ENCODE measurements at places on chromosomes 2 and 18.

DNA sequence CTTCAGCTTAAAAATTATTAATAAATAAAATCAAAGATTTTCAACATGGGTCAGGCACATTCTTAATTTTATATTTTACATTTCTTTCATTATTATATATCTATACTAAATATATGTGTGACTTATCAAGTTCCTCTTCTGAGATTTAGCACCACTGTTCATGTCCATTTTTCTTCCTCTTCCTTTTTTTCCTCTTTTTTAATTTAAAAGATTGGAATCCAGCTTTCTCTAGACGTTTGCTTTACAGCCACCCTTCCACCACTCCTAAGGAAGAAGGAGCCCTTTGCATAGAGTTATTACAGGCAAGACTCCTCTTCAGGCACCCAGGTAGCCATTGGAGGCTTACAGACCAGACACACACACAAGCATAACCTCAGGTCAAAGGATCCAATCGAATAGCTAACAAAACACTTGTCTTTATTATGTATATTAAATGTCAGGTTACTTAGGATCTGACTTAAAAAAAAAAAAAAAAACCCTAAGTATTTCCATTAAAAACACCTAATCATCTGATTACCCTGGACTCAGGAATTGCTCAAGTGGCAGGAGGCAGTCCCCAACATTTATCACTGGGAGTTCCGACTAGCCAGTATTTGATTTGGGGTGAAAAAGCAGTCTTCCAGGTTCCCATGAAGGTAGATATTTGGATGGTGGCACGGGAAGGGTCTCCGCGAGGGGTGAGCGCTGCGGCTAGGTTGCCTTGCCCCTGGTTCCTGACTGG is 2.4 kb upstream of the ZEB2 start:
- DNase-seq = no peak

- DNase-seq = no peak
Measured at GRCh38 chr2:64137996-64138395, 6.2 kb downstream of the PELI1 start.

DNA sequence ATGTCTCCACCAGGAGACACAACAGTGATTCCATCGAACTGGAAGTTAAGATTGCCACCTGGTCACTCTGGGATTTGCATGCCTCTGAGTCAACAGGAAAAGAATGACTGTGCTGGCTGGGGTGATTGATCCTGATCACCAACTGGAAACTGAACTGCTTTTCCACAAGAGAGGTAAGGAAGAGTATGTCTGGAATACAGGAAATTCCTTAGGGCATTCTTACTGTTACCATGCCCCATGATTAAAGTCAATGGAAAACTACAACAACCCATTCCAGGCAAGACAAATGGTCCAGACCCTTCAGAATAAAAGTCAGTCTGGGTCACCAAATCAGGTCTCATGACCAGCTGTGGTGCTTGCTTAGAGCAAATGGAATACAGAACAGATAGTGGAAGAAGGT is 12.0 kb upstream of the DDX1 start:
- no peak for DNase-seq

DNA sequence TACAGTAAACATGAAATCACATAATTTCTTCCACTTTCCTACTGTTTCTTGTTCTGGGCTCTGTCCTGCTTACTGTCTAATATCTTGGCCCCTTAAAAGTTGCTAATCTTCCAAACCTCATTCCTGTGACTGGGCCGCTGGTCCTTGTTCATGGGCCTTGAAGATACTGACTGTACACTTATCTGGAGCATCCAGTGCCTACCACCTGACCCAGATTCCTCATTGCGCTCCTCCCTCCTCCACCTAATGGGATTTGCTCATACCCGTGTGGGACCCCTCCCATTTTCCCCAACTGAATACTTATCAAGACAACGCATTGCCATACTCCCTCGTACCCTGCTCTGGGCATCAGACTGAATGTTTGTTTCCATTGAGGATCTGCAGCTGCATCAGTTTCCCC is 6.1 kb upstream of the IL37 start:
- DNase-seq = no peak

DNA sequence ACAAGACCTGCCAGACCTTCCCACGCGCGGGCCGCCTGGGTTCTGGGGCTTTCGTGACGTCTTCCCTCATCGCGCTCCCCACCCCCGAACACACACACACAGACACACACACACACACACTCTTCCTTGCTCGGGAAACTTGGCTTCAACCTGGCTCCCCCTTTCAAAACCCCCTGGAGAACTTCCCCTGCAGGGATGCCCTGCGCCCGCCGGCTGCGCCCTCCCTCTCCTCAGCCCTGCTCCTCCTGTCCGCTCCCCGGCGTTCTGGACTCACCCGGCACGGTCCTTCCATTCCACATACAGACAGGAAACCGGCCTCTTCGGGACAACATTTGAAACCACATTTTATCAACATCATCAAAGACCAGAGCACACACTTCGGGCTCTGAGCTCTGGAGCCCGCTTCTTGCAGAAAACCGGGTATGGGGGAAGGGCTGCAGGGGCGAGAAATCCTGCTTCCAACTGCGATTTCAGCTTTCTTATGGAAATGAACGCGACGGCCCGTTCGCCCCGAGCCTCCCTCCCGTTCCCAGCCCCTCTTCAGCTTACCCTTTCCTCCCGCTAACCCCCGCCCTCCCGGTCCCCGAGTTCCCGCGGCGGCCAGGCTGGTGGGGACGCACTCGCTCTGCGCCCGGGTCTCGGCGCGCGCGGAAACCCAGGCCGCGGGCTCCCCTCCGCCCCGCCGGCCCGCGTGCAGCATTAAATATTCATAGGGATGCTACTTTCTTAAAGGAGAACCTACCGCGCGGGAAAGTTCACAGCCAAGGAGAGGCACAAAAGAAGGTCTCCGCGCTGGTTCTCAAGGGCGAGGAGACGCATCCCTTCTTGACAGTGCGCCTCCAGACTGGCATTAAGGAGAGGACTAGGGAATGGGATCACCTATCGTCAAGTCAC is 18.3 kb downstream of the POU3F3 start:
- DNase-seq = no peak

DNA sequence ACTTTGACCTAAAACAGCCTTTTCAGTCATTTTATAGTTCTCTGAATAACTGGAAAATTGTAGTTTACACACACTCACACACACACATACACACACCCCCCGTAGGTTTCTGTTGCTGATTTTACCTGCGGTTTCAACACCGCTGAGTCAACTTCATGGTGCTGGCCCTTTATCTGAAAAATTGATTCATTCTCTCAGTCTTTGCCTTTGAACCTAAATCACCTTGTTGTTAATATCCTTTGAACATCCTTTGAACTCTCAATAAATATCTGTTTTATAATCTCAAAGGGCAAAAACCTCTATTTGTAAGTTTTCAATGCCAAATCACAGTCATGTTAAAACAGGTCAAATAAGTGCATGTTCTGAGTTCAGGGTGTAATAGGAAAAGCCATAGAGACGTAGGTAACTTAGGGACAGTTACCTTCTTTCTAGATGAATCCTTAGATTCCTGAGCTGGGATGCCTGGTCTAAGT is 109.0 kb upstream of the BZW1 start:
- no peak for DNase-seq

DNA sequence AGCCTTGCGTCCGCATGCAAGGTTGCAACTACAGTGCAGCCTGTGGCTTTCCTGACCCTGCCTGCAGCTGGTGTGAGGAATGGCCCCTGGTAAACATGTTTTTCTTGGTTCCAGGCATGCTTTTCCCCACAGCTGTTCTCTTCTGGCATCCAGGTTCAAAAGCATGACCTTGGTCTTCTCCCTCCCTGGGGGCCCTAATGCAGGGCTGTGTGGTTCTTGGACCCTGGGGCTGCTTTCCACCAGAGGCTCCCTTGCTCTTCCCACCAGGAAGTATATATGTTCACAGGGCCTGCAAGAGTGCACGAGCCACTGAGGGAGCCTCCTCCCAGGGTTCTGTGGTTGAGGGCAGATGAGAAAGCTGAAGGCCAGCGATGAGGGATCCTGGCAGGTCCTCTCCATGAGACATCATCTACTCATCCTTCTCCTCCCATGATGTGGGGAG is 125.9 kb downstream of the BCL2L11 start:
- DNase-seq = no peak

DNA sequence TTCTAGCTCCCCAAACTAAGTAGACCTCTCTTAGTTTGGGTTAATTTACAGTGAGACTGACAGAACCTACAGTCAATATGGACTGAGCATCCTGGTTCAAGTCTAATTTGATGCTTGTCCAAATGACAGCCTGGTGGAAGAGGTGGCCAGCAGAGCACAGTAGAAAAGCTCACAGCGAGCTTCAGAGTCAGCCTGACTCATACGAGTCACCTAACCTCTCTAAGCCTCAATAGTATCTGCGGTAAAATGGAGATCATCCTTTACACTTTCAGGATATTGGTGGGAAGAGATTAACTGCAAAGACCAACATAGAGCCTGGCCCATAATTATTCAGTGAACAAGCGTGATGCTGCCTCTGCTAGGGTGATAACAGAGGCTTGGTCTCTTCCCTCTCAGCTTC is 54.5 kb downstream of the DOCK10 start:
- no peak for DNase-seq

GRCh38 chr18:67599277-67599676 is 82.8 kb upstream of the DSEL start:
- no peak for DNase-seq

DNA sequence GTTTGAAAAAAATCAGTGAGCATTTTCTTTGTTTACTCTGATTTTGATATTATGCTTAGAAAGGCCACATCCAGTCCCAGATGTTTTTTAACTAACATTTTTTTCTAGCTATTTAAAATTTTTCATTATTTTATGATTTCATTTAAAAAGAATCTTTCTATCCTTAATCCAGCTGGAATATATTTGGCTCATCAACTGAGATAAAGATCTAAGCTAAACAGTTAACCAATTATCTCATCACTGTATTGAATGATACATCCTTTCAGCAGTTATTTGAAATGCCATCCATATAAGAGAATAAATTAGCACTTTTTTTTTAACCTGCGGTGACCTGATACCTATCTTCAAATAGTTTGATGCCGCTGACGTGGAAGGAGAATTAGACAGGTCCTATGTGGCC is 245.5 kb upstream of the COPS8 start:
- no peak for DNase-seq

GRCh38 chr2:118510807-118511206 is 336.6 kb downstream of the EN1 start:
- DNase-seq = no peak

GRCh38 chr2:173271825-173272224 is 82.8 kb upstream of the CDCA7 start:
- no peak for DNase-seq

DNA sequence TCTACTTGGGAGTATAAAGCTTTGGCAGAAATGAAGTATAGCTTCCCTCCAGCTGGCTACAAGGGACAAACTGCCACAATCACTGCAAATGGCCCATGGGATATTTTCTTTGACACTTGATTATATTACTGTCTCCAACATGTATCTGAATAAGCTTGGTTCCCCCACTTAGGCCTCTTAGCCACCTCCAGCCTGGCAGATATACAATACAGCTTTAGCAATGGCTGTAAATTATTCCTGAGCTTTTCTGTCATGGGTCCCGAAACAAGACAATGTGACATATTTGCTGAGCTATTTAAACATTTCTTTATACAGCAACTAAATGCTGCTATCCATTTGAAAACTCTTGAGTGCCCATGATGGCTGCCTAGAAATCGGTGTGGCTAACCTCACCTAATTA is 406.2 kb downstream of the SUCLG1 start:
- DNase-seq = no peak

DNA sequence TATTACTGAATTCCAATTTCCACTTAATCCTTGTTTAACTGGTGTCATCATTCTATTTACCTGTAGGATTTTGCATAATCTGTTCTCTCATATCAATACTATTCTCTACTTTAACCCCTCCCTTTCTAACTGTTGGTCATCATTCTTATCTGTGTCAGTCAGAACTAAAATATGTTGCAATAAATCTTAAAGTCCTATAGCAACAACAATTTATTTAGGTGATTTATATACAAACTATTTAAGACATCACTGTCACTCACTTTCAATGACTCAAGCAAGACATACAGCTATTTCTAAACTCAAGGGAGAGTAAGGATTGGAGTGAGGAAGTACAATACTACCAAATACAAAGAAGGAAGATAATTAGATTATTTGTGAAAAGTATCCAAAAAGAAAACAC is 740.4 kb downstream of the DSC3 start:
- no peak for DNase-seq

GRCh38 chr2:212528106-212528856 is 10.3 kb downstream of the ERBB4 start:
- no peak for DNase-seq

GRCh38 chr2:157839162-157839801 is 36.8 kb downstream of the ACVR1 start:
- DNase-seq = peak; percentile 80

DNA sequence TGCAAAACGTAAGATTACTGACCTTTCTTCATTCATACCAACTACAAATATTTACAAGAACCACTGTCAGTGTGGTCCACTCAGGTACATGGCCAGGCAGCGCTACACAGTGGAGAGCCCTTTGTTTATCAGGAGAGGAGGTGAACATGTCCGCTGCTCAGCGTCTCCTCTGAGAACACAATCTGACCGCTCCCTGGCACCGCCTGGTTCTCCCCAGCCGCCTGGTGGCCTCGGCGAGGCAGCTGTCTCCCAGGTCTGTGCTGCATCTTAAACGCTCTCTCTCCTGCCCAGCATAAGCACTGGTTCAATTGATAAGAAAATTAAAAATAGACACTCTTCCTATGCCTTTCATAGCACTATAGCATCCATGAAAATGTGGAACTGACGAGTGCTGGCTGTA is 146.8 kb upstream of the PXDN start:
- no peak for DNase-seq

DNA sequence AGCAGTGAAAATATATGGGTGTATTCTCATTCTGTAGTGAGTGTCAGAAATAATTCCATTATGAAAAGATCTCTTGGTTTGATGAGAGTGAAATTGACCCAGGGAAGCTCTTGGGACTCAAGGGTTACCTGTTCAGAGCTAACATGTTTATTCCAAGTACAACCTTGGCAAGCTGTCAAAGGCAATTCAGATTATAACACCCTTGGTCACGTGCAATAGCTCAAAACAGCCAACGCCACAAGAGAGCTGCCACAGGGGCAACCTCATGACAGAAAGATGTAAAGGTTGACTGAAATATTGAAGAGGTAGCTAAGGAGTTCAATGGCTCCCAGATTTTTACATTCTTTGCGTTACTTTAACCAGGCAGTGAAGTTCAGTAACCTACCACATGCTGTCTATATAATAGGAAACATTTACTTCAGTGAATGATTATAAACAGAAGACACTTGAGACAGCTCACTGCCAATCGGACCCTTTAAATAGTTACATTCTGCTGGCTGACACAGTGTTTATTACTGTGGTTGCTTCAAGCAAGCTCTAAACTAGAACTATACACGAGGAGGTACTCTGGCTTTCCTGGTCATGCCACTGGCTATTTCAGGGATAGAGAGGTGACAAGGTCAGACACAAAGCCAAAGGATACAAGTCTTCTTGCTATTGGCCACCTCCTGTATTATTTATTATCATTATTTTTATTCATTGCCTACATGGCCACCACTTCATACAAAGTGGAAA is 187.3 kb downstream of the PID1 start:
- DNase-seq = no peak

- no peak for DNase-seq
Measured at GRCh38 chr2:68911246-68911645, 40.0 kb upstream of the BMP10 start.
